EL (cell line): ENCODE measurements at places on chromosomes 16 and 17.
A peak's percentile ranks its signal among the peaks of the same experiment; 100 is the strongest.

- no peak for DNase-seq
Observed at GRCh38 chr16:58269526-58269925, 25.3 kb downstream of the PRSS54 start.

DNA sequence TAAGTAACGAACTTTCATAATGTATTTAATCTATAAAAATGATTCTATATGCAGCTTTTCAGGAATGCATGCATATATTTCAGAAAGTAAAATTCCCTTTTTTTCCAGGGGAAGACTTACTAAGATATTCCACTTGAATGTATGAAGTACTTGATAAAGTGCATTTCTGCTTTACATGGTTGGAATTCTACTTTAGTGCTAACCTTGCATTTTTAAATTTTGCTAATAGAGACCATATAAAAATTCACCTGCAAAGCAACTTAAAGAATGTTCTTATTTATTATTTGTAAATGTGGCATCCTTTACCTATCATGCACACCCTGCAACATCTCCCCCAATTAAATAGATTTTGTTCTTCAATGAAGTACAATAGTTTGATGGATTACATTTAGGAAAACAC lies 392.8 kb downstream of the KCNJ2 start:
- no peak for DNase-seq

DNA sequence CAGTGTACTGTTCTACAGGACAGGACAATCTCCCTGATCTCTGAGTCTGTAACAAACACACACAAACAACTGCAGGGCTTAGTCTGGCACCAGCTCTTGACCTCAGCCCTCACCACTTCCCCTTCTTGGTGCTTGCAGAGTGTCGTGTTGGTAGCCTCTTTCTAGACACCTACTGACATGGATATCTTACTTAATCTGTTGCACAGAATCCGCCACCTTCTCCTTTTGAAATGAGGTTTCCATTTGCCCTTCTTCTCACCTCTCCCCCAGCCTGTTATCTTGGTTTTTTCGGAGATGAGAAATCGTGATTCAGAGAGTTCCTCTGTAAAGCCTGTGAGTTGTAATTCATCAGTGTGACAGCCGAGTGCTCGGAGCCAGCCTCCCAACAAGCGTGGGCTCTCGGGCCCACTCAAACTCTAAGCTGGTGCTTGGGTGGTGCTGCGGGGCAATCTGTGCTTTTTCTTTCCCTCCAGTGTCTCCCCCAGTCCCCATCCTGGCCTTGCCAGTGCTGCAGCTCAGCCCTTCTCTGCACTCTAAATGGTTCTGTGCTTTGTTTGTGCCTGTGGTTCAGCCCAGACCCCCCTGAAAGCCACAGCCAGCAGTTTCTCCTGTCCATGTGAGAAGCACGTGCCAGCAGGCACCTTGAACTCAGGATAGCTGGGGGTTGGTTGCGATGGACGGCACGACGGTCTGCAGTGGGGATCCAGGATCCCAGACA lies 28.1 kb downstream of the KIAA0513 start:
- DNase-seq = peak; percentile 53

- DNase-seq = no peak
Observed at GRCh38 chr17:27968206-27968732, 74.2 kb upstream of the NLK start.

DNA sequence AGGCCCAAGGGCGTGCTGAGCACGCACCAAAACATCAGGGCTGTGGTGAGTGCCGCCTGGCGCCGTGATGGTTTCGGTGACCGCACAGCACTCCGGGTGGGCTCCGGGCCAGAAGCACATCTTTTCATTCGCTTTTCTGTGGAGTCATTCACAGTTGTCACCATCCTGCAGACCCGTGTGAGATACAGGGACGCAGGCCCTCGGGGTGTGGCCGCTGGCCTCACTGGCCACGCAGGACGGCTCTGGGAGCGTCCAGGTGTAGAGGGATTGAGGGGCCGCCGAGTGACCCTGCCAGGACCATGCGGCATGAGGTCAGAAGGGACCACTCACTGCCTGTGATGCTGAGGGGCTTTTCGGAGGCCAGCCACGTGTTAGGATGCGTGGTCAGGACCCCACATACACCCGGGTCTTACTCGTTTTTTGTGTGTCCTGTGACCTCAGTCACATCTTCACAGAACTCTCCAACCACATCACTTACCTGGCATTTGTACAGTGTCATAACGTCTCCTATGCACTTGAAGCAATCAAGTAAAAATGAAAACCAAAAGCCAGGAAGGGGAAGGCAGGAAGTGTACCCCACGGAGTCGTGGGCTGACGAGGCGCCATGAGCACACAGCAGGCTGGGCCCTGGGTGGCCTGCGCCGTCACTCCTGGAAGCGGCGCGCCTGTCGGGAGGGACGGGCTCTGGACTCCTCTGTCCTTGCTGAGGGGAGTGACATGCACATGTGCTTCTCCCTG lies 7.8 kb downstream of the ACSF3 start:
- no peak for DNase-seq

DNA sequence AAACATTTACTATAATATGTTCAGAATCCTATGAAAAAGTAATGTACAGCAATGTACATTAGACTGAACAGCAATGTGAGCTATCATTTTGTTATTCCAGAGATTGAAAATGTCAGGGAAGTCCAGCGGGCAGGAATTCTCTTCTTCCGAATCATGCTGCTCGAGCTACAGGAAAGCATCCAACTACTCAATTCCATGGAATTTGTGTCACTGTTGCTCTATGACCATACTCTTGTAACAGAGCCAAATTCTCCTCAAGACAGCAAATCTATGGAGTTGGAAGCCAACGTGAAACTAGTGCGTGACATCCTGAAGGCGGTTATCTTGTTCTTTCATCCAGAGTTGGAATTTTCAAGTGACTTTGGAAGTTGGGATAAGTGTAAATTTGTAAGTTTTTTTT lies 24.8 kb upstream of the NSRP1 start:
- DNase-seq = peak; percentile 93

GRCh38 chr17:50162466-50163254 lies 3.1 kb upstream of the SGCA start:
- DNase-seq = no peak
